Activated naive CD4-positive, alpha-beta T cell treated with anti-CD3 and anti-CD28 coated beads, Interleukin-2, amount 50 U/mL, for 72 hours (primary cell): ENCODE measurements at places on chromosomes 3 and 15. TPM values are rescaled to one million over a fixed set of nuclear protein-coding genes. Genes with fewer than 3 reads are reported as not detected.

Gene EFCC1
- total RNA-seq, result not detected

Gene GPR160
- total RNA-seq, result 13.2 TPM

Gene ARNT2
- total RNA-seq, result not detected

Gene NISCH
- 105 TPM for total RNA-seq

Gene PCLAF
- 100 TPM for total RNA-seq

GRCh38 chr3:188043891-188044290 is 110.1 kb upstream of the LPP start:
- DNase-seq, result no peak

DNA sequence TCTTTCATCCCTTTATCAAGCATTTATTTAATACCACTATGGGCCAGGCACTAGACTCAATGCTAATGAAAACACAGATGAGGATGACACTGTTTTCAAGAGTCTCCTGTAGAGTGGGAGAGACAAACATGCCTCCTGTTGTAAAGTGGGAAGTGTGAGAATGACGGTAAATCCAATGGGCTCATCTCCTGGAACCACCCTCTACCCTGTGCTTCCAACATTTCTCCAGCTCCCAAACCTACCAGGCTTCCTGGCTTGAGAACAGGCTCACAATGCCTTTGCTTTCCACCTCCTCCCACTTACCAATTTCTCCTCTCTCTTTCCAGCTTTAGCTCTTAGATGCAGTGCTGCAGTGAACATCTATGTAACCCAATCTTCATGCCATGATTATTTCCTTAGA is 54.1 kb upstream of the TBC1D23 start:
- no peak for DNase-seq

- no peak for DNase-seq
These were observed 103.6 kb upstream of the ICE2 start for GRCh38 chr15:60582370-60583036.

Gene CIP2A
- 48.3 TPM for total RNA-seq

GRCh38 chr3:69288161-69288895 is 97.6 kb downstream of the FRMD4B start:
- DNase-seq, result no peak

Gene DENND4A
- 26.8 TPM for total RNA-seq

DNA sequence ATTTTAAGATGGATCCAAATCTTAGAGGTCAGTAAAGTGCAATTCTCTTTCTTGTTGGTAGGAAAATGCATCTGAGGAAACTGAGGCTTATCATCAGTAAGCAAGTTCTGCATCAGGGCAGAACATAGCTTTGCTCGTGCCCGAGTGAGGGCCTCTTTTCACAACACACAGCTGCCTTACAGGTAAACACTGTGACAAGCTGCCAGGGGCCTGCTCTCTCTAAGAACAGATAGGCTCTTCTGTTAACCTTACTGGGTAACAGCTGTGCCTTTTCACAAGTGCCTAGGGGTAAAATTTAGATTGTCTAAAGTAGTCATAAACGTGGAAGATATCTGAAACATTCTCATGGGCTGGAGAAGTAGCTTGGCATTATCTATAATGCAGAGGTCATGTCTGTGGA is 118.1 kb downstream of the C3orf38 start:
- DNase-seq, result no peak

Gene CLDN18
- total RNA-seq, result not detected

GRCh38 chr3:134312072-134312872 is 61.6 kb upstream of the RYK start:
- DNase-seq, result no peak

Gene FAM219B
- 61.7 TPM for total RNA-seq

Gene MAP2K1
- 131 TPM for total RNA-seq

Gene TRPC1
- total RNA-seq, result 3.1 TPM

DNA sequence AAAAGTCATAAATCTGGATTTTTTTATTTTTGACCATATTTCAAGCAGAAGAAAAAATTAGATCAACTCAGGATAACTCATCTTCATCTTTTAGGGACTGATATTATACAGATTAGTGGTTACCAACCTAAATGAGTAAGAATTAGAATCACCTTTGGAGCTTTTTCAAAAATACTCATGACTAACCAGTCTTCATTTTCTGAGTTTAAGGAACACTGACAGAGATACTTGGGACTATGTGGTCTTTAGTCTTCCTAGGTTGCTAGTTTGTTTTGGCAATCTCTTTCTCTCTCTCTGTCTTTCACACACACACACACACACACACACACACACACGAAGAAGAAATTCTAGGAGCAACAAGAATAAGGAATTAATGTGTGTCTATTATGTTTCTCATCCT is 50.1 kb downstream of the TMOD3 start:
- DNase-seq, result no peak

Gene TMEM158
- not detected for total RNA-seq

Gene CEMIP
- total RNA-seq, result not detected
